ENCODE measurements at places on chromosomes 12 and 14. TPM values are rescaled to one million over a fixed set of nuclear protein-coding genes. Genes with fewer than 3 reads are reported as not detected.

GRCh38 chr12:124898923-124899294 is 15.5 kb downstream of the UBC start:
- peaks cover 6% of the 10 kb centered on the region for H3K4me1 ChIP-seq
- no peak overlapping the region for H3K27ac ChIP-seq
- no peak for DNase-seq
- no peak overlapping the region for H3K4me3 ChIP-seq

DNA sequence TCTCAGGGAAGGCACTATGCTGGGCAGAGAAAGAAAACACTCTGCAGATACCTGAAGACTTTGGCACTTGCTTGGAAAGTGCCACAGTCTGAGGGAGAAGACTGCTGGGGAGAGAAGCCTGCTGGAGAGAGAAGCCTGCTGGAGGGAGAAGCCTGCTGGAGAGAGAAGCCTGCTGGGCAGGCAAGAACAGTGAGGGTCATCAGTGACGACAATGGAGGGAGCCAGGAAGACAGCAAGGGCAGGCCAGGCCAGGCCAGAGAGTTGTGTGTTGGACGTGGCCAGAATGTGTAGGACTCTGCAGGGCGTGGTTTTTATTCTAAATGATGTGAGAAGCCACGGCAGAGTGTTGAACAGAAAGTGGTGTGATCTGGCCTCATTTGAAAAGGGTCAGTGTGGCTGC is 185.3 kb upstream of the ABCD2 start:
- H3K4me3 ChIP-seq = no peak overlapping the region
- no peak for DNase-seq
- no peaks in the 10 kb centered on the region for H3K4me1 ChIP-seq
- no peaks in the 10 kb centered on the region for H3K27me3 ChIP-seq
- no peak overlapping the region for H3K27ac ChIP-seq

GRCh38 chr14:34593740-34594375 is 36.1 kb downstream of the SNX6 start:
- H3K36me3 ChIP-seq = no peaks in the 10 kb centered on the region
- no peak overlapping the region for H3K27ac ChIP-seq
- no peaks in the 10 kb centered on the region for H3K4me1 ChIP-seq
- no peaks in the 10 kb centered on the region for H3K27me3 ChIP-seq
- H3K4me3 ChIP-seq = no peak overlapping the region

DNA sequence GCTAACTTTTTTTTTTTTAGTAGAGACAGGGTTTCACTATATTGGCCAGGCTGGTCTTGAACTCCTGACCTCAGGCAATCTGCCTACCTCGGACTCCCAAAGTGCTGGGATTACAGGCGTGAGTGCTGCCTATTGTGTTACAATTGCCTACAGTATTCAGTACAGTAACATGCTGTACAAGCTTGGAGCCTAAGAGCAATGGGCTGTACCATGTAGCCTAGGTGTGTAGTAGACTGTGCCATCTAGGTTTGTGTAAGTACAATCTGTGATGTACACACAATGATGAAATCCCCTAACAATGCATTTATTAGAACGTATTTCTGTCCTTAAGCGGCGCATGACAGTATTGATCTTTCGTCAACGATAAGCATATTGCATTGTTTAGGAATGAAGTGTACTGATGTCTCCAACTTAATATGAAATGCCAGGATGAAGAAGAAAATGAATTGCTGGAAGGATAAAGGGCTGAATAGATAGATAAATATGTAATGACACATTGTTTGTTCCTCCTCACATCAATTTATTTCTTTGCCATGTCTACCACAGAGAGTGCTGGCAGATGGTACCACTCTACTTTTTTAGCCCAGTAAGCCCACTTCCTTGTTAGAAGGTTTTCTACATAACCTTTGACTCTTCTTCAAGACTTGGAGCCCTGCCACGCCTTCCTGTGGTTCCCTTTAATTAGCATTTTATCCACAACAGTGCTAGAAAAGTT is 467.5 kb downstream of the VRK1 start:
- no peak overlapping the region for H3K4me3 ChIP-seq
- no peak for DNase-seq
- H3K36me3 ChIP-seq = no peaks in the 10 kb centered on the region
- H3K27me3 ChIP-seq = no peaks in the 10 kb centered on the region

DNA sequence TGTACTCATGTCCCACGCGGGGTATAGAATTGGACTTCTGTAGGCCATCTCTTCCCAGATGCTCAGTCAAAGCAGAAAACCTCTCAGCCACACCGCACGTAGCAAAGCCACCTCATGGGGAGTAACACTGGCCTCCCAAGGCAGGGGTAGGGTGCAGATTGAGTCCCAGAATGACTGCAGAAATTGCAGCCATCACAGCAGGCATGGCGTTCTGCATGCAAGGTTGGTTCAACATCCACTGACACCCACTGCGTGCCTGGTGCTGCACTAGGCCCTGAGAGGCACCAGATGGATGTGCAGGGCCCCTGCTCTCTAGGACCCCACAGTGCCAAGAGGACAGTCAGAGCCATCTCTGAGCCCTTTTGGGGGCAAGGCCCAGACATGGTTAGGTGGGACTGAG is 39.9 kb downstream of the RAB35 start:
- H3K27me3 ChIP-seq = no peaks in the 10 kb centered on the region
- H3K27ac ChIP-seq = no peak overlapping the region
- no peak overlapping the region for H3K4me3 ChIP-seq
- no peak for DNase-seq
- no peaks in the 10 kb centered on the region for H3K4me1 ChIP-seq

- no peak overlapping the region for H3K4me3 ChIP-seq
- no peak overlapping the region for H3K27ac ChIP-seq
- no peaks in the 10 kb centered on the region for H3K36me3 ChIP-seq
- no peak for DNase-seq
- H3K4me1 ChIP-seq = no peaks in the 10 kb centered on the region
These were observed 94.1 kb downstream of the PLCZ1 start for GRCh38 chr12:18643681-18644080.

DNA sequence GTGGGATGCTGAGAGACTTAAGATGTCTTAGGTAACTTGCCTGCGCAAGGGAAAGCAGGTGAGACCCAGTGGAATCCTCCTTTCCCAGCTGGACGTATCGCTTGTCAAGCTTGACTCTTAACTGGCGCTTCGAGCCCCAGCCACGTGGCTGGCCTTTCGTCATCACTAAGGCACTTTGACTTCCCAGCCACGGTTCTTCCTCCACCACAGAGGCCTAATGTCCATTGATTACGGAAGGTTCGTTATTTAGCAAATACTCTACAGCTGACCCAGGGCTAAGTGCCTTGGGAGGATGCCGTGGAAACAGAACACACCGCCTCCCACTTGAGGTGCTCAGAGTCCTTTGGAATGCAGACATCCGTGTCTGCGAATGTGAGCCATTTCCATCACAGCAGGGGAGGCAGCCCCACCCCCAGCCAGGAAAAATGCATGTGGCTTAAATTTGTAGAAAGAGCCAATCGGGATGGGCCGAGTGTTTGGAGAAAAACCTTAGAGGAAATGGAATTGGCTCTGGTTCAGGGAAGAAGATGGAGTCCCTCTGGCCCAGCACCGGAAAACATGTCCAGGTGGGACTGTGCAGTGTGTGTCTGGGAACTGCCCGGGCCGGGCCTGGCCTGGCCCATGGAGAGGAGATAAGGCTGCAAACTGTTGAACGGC is 115.7 kb downstream of the PLXNC1 start:
- H3K27ac ChIP-seq = peak overlapping the region; percentile 95
- no peaks in the 10 kb centered on the region for H3K36me3 ChIP-seq
- DNase-seq = no peak
- H3K27me3 ChIP-seq = no peaks in the 10 kb centered on the region
- H3K4me3 ChIP-seq = no peak overlapping the region

GRCh38 chr14:71485833-71486232 is 446.4 kb upstream of the RGS6 start:
- no peaks in the 10 kb centered on the region for H3K27me3 ChIP-seq
- H3K27ac ChIP-seq = no peak overlapping the region
- H3K4me3 ChIP-seq = no peak overlapping the region

DNA sequence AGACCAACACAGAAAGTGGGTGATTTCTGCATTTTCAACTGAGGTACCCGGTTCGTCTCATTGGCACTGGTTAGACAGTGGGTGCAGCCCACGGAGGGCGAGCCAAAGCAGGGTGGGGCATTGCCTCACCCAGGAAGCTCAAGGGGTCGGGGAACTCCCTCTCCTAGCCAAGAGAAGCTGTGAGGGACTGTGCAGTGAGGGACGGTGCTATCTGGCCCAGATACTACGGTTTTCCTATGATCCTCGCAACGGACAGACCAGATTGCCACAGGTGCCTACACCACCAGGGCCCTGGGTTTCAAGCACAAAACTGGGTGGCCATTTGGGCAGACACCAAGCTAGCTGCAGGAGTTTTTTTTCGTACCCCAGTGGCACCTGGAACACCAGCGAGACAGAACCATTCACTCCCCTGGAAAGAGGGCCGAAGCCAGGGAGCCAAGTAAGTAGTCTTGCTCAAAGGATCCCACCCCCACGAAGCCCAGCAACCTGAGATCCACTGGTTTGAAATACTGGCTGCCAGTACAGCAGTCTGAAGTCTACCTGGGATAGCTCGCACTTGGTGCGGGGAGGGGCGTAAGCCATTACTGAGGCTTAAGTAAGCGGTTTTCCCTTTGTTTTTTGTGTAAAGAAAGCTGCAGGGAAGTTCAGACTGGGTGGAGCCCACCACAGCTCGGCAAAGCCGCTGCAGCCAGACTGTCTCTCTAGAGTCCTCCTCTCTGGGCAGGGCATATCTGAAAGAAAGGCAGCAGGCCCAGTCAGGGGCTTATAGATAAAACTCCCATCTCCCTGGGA is 25.5 kb upstream of the NAA30 start:
- DNase-seq = no peak
- H3K27me3 ChIP-seq = no peaks in the 10 kb centered on the region
- H3K4me1 ChIP-seq = no peaks in the 10 kb centered on the region
- no peaks in the 10 kb centered on the region for H3K36me3 ChIP-seq
- no peak overlapping the region for H3K27ac ChIP-seq

- H3K4me1 ChIP-seq = no peaks in the 10 kb centered on the region
- no peak overlapping the region for H3K27ac ChIP-seq
- no peaks in the 10 kb centered on the region for H3K27me3 ChIP-seq
- H3K36me3 ChIP-seq = no peaks in the 10 kb centered on the region
- no peak overlapping the region for H3K4me3 ChIP-seq
These were observed 320.1 kb downstream of the DAD1 start for GRCh38 chr14:22268875-22269274.

- no peak overlapping the region for H3K27ac ChIP-seq
- no peaks in the 10 kb centered on the region for H3K36me3 ChIP-seq
- H3K4me1 ChIP-seq = no peaks in the 10 kb centered on the region
- no peak overlapping the region for H3K4me3 ChIP-seq
These were observed 189.9 kb downstream of the KTN1 start for GRCh38 chr14:55769877-55770276.

GRCh38 chr12:74293689-74294131 is 243.9 kb upstream of the ATXN7L3B start:
- no peaks in the 10 kb centered on the region for H3K4me1 ChIP-seq
- no peak overlapping the region for H3K4me3 ChIP-seq
- no peaks in the 10 kb centered on the region for H3K27me3 ChIP-seq
- no peaks in the 10 kb centered on the region for H3K36me3 ChIP-seq
- DNase-seq = no peak

DNA sequence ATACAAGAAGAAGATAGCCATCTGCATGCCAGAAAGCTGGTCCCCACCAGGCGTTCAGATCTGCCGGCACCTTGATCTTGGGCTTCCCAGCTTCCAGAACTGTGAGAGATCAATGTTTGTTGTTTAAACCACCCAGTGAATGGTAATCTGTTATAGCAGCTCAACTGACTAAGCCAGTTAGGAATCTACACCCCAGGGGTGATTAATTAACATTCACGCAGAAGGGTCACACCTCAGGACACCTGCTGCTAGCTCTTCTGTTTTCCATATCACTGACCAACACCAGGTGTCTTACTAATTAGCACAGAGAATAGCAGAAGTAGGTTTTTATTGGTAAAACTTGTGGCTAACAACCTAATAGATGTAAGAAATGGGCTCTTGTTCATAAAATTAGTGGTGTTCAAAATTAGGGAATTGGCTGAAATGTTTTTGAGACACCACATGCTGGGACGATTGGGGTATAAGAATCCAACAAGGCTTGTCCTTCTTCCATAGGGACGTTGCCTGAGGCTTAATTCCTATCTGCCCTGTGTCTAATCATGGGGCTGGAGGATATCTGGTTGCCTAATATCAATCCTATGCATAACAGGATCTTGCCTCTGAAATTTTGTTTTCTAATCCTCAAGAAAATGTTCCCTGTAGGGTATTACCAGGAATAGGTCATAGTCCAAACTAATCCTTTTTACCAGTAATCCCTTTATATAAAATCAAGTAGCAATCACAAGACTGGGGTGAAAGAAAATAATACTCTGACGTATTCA is 42.0 kb upstream of the CHST11 start:
- H3K4me1 ChIP-seq = no peaks in the 10 kb centered on the region
- no peaks in the 10 kb centered on the region for H3K27me3 ChIP-seq
- H3K4me3 ChIP-seq = no peak overlapping the region
- H3K36me3 ChIP-seq = no peaks in the 10 kb centered on the region
- no peak for DNase-seq

GRCh38 chr14:104680056-104680805 is 9.2 kb upstream of the INF2 start:
- no peaks in the 10 kb centered on the region for H3K36me3 ChIP-seq
- no peak for DNase-seq
- H3K4me1 ChIP-seq = peaks cover 32% of the 10 kb centered on the region

DNA sequence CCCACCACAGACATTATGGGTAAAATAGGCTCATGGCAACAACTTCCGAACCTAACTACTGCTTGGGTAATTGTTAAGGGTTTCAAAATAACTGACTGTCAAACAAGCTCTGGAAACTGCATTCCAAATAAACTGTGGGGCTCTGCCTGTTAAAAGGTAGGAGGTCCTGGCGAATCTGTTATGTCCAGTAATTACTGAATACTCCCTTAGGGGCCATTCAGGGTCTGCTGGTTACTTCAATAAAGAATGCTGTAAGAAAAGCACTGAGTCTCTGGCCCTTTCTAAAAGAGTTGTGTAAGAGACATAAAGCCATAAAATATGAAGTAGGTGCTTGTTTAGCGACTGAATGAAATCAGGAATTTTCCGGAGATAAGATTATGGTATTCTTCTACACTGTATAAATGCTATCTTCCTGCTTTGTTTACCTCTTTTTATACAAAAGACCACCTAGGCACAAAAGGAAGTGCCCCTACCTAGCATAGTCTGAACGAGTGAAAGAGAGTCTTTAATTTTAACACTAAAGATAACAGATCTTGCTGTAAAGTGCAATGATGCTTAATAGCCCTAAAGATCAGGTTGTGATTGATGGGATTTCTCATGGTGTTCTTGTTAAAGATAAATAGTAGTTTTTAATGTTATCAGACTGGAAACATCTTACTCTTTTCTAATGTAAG is 127.8 kb downstream of the FBXL14 start:
- H3K4me3 ChIP-seq = no peak overlapping the region
- no peak overlapping the region for H3K27ac ChIP-seq
- no peaks in the 10 kb centered on the region for H3K4me1 ChIP-seq
- no peaks in the 10 kb centered on the region for H3K36me3 ChIP-seq

The TAS2R8 gene
- 0.48 TPM for total RNA-seq

The ANHX gene
- not detected for total RNA-seq

The HCAR1 gene
- total RNA-seq = 3.2 TPM

The LRRIQ1 gene
- 0.16 TPM for total RNA-seq

The SLC6A12 gene
- total RNA-seq = 2.1 TPM

The RPGRIP1 gene
- total RNA-seq = 10.4 TPM

The KRT6B gene
- not detected for total RNA-seq

The SELPLG gene
- 6.7 TPM for total RNA-seq
